Activated naive CD8-positive, alpha-beta T cell treated with anti-CD3 and anti-CD28 coated beads for 36 hours (primary cell): ENCODE measurements at places on chromosomes 2 and 18.

- no peak for DNase-seq
These were observed 18.9 kb upstream of the IL1R2 start for GRCh38 chr2:101972621-101973434.

GRCh38 chr2:199791326-199791725 is 59.7 kb downstream of the FTCDNL1 start:
- no peak for DNase-seq

DNA sequence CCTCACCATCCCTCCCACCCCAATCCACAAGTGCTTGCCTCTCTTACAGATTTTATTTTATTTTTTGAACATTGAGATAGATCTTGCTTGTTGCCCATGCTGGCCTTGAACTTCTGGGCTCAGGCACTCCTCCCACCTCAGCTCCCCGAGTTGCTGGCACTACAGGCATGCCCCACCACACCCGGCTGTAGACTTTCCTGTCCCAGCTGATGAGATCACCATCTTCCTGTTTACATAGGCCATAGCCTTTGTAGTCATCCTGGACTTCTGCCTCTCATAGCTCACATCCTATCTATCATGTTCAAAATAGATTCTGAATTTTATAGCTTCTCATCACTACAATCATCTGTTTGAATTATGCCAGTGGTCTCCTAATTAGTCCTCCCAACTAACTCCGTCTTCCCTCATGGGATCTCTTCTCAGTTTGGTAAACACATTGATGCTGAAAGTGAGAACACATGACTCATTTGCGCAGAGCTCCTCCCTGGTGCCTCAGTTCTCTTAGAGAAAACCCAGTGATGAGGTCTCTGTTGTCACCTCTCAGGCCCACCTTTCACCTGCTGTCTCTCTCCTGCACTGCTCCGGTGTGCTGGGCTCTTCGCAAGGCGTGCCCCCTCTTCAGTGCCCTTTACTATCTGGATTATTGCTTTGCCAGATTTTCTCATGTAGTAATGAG is 243.0 kb downstream of the ZNF407 start:
- DNase-seq, result no peak

- DNase-seq, result no peak
These were observed 56.5 kb upstream of the CDKL4 start for GRCh38 chr2:39300044-39300978.

DNA sequence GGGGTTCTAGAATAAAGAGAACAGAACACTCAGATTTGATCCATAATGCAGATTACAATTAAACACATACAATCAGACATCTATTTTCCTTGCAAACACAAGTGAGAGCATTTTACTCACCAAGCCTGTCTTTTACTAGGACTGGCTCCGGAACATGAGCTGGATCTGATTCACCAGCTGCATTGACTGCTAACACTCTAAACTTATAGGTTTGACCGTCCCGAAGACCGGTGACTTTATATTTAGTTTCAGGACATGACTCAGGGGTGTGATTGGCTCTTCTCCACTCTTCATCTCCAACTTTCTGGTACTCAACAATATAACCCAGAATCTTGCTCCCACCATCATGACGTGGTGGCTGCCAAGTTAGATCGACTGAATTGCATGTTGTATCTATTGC is 112.4 kb downstream of the PLEKHA3 start:
- DNase-seq, result no peak
